ENCODE measurements at places on chromosomes 5 and 9. TPM values are rescaled to one million over a fixed set of nuclear protein-coding genes. Genes with fewer than 3 reads are reported as not detected.

The DAB2IP gene
- total RNA-seq, result 0.28 TPM

The FOXD4L5 gene
- 0.07 TPM for total RNA-seq

The CTNND2 gene
- not detected for total RNA-seq

The WASHC1 gene
- total RNA-seq, result 10.1 TPM

The ADAMTSL2 gene
- total RNA-seq, result 0.32 TPM

The INSYN2B gene
- not detected for total RNA-seq

The ELOVL7 gene
- total RNA-seq, result 0.85 TPM

The PRLR gene
- 0.02 TPM for total RNA-seq

The GEMIN5 gene
- total RNA-seq, result 33.0 TPM

The ATP10B gene
- total RNA-seq, result not detected

The LPAR1 gene
- total RNA-seq, result not detected

The C9 gene
- total RNA-seq, result not detected

The ANKRD55 gene
- 3.7 TPM for total RNA-seq
